ENCODE measurements at places on chromosomes 11 and 22. TPM values are rescaled to one million over a fixed set of nuclear protein-coding genes. Genes with fewer than 3 reads are reported as not detected.

DNA sequence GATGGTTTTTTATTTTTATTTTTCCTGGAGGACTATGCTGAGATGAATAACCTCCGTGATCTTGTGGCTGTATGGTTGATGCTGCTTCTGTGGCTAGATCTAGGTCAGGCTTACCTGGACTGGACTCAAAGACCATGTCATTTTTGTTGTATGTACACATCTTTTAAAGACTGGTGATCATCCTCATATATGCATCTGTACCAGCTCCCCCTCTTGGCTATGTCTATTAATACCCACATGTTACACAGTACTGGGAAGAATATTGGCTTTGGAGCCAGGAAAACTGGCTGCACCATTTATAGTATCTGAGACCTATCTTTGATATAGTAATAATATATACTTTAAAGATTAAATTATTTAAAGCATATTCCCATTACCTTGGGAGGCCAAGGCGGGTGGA is 18.4 kb upstream of the PITPNB start:
- H3K27ac ChIP-seq = no peak overlapping the region
- no peaks in the 10 kb centered on the region for H3K4me1 ChIP-seq
- H3K36me3 ChIP-seq = no peaks in the 10 kb centered on the region
- H3K4me3 ChIP-seq = no peak overlapping the region
- no peaks in the 10 kb centered on the region for H3K27me3 ChIP-seq

GRCh38 chr11:76395296-76395695 is 14.2 kb downstream of the GVQW3 start:
- H3K27ac ChIP-seq = no peak overlapping the region
- DNase-seq = no peak
- H3K36me3 ChIP-seq = no peaks in the 10 kb centered on the region
- H3K27me3 ChIP-seq = no peaks in the 10 kb centered on the region

- no peak overlapping the region for H3K4me3 ChIP-seq
- no peaks in the 10 kb centered on the region for H3K36me3 ChIP-seq
- DNase-seq = no peak
- H3K4me1 ChIP-seq = no peaks in the 10 kb centered on the region
- H3K27me3 ChIP-seq = no peaks in the 10 kb centered on the region
Observed at GRCh38 chr11:108398439-108398838, 68.9 kb downstream of the C11orf65 start.

Gene STK33
- 6.8 TPM for total RNA-seq

Gene HORMAD2
- not detected for total RNA-seq

GRCh38 chr11:33347490-33348125 is 90.4 kb downstream of the HIPK3 start:
- H3K4me3 ChIP-seq = no peak overlapping the region
- peaks cover 8% of the 10 kb centered on the region for H3K36me3 ChIP-seq
- no peaks in the 10 kb centered on the region for H3K27me3 ChIP-seq
- DNase-seq = no peak
- no peaks in the 10 kb centered on the region for H3K4me1 ChIP-seq

DNA sequence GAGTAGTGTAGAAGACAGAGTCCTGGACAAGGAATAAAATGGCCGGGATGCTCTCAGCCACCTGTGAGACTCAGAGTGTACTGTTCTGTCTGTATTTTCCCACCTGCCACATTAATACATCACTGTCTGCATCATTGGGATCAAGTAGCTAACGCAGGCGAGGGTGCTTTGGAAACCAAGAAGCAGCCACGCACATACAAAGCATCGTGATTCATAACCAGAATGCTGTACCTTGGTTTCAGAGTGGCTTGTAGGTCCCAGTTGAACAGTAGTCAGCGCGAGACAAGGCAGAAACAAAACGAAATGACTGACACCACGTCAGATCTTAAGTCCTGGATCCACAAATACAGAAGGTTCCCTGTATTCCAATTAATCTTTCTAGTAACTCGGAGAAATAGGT is 198.3 kb downstream of the GRIK4 start:
- no peak for DNase-seq
- peak overlapping the region; percentile 59 for H3K27ac ChIP-seq
- H3K4me1 ChIP-seq = peaks cover 35% of the 10 kb centered on the region
- H3K36me3 ChIP-seq = no peaks in the 10 kb centered on the region

GRCh38 chr11:133134314-133135173 is 397.8 kb downstream of the OPCML start:
- H3K4me3 ChIP-seq = no peak overlapping the region
- H3K27ac ChIP-seq = peak overlapping the region; percentile 19
- DNase-seq = peak; percentile 33
- H3K4me1 ChIP-seq = no peaks in the 10 kb centered on the region
- H3K36me3 ChIP-seq = no peaks in the 10 kb centered on the region

- no peak for DNase-seq
- no peaks in the 10 kb centered on the region for H3K4me1 ChIP-seq
- H3K36me3 ChIP-seq = no peaks in the 10 kb centered on the region
- no peak overlapping the region for H3K4me3 ChIP-seq
- no peaks in the 10 kb centered on the region for H3K27me3 ChIP-seq
Observed at GRCh38 chr11:12251666-12252560, 125.5 kb upstream of the PARVA start.

Data from tibial nerve (tissue), 4 donors.